ENCODE measurements at places on chromosomes 12 and 14.

- no peak for DNase-seq
Measured at GRCh38 chr12:3311027-3311402, 180.0 kb upstream of the PRMT8 start.

DNA sequence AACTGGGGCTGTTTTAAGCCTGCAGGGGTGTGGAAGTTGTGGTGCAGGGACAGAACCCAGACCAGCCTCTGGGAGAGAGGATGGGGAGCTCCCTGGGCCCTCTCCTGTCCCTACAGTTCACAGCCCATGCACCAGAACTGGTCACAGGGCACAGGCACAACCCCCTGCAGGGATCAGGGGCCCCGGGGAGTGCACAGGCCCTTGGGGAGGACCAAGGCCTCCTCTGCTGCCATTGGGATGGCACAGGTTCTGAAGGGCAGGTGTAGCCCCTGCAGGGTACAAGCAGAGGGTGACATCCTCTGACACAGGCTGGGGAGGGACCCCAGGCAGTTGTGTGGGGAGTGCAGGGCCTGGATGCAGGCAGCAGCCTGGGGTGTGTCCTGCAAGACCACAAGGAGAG is 66.4 kb upstream of the SFSWAP start:
- no peak for DNase-seq

GRCh38 chr14:95889236-95889979 is 12.8 kb downstream of the TUNAR start:
- DNase-seq, result no peak

- no peak for DNase-seq
Measured at GRCh38 chr12:22409377-22410164, 75.1 kb upstream of the ST8SIA1 start.

DNA sequence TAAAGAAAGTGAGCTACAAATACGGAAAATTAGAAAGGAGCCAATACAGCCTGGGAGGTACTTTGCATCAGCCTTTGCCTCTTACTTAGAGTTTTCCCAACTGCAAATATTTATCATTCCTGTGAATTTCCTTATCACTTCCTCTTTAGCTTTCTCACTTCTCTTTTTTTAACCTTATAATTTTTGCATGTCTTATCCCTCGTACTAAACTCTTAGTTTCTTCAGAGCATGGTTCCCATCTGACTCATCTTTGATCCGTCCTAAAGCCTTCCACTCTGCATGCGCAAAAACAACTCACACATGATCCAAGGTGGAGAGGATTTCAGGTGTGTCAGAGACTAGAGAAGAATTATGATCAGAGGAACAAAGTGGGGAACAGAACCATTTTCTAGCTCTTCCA is 9.6 kb upstream of the SNAPC1 start:
- no peak for DNase-seq

GRCh38 chr12:43969882-43970281 is 134.0 kb downstream of the TMEM117 start:
- no peak for DNase-seq

DNA sequence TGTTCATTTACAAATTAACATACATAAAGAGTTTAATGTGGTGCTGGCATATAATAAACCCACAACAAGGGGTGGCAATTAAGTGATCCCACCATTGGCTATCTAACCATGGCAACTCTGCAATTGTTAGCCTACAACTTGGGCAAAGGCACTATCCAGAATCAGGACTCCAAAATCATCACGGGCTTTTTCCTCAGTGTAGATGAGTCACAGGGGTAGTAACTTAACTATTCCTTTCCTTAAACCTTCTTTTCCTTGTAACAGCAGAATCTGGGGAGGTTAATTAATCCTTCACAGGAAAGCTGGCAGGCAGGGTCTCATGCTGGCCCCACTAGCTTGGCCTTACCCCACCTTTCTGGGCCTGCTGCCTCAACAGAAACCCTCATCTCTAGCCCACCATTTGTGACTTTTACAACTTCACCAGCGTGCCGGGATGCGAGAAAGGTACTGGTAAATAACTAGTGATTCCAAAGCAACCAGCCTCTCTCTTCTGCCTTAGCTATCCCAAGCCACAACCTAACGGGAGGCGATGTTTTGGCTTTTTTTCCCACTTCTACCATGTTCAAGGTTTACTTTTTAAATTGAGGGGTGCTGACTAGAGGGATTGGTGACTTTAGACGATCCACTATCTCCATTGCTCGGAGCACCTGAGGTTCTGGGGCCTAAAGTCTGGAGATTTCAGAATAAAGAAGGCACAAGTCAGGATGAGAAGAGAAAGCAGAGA is 744 bp downstream of the ATP5MC2 start:
- DNase-seq, result no peak

DNA sequence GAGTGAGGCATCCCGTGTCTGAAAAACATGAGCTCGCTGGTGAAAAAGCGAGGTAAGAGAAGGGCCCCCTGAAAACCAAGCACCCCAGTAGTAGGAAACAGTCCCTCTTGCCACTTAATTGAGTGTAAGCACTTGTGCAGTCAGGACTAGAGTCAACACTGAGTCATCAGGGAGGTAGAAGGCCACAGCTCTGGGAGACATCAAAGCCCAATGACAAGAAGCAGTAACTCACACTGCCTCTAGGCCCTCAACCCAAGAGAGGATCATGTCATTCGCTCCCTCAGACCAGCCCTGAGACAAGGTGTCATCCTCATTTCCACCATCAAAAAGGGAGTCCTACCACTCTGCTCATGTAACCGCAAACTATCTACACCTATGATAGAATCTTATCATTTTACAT is 17.8 kb downstream of the POMT2 start:
- no peak for DNase-seq

DNA sequence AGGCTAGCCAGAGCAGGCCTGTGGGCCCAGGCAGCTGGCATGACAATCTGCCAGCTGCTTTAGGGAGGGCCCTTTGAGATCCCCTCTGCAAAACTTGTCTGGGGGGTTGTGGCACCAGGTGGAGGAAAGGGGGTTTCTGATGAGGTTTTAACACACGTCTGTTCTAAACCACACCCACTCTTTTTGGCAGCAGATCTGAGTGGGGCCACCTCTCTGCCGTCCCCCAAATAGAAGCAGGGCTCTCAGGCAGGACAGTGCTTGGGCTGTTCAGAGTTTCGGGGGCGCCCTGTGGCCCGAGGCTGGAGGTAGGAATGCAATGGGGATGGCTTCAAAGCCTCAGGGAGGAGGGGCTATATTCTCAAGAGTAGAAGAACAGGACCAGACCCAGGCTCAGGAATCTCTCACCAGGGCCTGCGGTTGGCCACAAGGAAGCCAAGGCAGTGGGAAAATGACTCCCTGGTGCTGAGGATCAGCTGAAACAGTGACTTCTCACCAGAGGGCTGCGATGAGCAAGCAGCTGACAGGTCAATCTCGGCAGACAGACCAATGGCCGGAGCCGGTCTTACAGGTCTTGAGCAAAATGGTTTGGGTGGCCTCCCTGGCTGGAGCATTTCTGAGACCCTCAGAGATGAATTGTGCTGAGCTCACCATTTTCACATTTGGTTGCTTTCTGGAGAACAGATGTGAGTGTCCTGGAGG is 1.5 kb upstream of the KRT5 start:
- DNase-seq, result no peak

- no peak for DNase-seq
Measured at GRCh38 chr14:51129130-51129529, 34.2 kb upstream of the TRIM9 start.

- DNase-seq, result no peak
Measured at GRCh38 chr12:51202718-51203117, 15.1 kb downstream of the POU6F1 start.

DNA sequence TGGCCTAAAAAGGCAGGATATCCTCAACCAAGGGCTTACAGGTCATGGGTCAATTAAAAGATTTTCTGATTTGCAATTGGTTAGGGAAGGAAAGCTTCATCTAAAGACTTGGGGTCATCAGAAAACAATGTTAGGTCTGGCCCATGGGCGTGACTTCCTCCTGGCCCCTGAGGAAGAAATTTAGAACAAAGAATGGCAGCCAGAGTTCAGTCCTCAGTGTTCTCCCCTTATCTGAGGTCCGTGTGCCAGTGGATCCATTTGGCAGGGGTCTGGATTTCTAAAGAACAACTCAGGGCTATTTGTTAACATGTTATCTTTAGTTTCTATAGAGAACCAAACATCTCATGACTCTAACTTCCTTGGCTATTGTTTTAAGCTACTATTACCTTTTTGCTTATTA is 27.8 kb upstream of the NFYB start:
- no peak for DNase-seq

GRCh38 chr14:50225067-50225973 is 6.1 kb downstream of the SOS2 start:
- DNase-seq, result peak; percentile 42

GRCh38 chr12:110015132-110015531 is 15.9 kb downstream of the ANKRD13A start:
- DNase-seq, result no peak

DNA sequence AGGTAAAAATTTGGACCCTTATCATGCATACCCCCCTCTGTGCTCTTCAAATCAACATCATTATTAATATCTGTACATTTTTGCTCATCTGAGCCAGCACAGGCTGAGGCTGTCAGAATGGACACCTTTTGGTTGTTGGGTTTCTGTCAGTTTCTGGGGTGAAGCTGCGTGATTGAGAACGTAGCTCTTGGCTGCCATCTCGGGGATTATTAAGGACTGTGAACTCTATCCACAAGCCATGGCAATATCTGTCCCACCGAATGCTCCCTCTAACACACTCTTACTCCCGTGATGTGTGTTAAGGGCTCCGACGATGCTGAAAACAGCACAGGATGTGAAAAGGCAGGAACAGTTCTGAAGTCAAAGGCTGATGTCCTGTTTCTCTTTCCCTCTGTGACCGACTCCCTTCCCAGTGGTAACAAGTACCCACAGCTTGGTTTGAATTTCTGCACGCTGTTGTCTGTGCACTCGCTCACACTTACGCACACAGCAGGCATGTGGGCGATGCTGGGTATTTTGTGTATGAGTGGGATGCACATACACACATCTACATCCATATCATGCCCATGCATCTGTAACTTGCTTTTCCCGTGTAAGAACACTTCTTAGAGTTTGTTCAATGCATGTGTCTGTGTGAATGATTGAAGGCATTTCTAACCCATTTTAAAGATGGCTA is 405.6 kb downstream of the TMEM121 start:
- no peak for DNase-seq

All from AG09309 (cell line).